ENCODE measurements at places on chromosomes 3 and 15. TPM values are rescaled to one million over a fixed set of nuclear protein-coding genes. Genes with fewer than 3 reads are reported as not detected.
A peak's percentile ranks its signal among the peaks of the same experiment; 100 is the strongest.

- DNase-seq = no peak
These were observed 222.8 kb downstream of the FAM43A start for GRCh38 chr3:194908496-194908895.

Gene LIPC
- total RNA-seq = not detected

- no peak for DNase-seq
These were observed 406.3 kb upstream of the BCHE start for GRCh38 chr3:166243511-166243910.

- DNase-seq = no peak
These were observed 64.0 kb upstream of the CPOX start for GRCh38 chr3:98657457-98657856.

DNA sequence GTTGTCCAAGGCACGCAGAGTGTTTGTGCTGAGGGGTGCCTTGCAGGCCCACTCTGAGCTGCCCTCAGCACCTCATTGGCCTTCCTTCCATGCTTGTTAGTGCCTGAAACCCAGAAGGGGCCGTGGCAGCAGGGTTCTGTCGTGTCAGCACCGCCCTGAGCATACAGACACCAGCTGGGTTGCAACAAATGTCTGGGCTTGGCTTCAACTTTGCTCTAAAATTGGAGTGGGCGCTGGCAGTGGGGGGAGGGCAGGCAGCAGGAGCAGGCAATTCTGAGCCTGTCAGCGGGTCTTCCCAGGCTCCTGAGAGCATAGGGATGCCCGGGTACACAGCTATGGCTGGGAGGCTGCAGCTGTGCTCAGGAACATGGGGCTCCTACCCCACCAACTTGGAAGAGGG, 464.3 kb downstream of the EPHA3 start:
- no peak for DNase-seq

- no peak for DNase-seq
These were observed 47.1 kb downstream of the LMCD1 start for GRCh38 chr3:8548502-8549275.

- no peak for DNase-seq
These were observed 134.2 kb downstream of the TJP1 start for GRCh38 chr15:29687939-29688505.

Gene CFAP92
- not detected for total RNA-seq

DNA sequence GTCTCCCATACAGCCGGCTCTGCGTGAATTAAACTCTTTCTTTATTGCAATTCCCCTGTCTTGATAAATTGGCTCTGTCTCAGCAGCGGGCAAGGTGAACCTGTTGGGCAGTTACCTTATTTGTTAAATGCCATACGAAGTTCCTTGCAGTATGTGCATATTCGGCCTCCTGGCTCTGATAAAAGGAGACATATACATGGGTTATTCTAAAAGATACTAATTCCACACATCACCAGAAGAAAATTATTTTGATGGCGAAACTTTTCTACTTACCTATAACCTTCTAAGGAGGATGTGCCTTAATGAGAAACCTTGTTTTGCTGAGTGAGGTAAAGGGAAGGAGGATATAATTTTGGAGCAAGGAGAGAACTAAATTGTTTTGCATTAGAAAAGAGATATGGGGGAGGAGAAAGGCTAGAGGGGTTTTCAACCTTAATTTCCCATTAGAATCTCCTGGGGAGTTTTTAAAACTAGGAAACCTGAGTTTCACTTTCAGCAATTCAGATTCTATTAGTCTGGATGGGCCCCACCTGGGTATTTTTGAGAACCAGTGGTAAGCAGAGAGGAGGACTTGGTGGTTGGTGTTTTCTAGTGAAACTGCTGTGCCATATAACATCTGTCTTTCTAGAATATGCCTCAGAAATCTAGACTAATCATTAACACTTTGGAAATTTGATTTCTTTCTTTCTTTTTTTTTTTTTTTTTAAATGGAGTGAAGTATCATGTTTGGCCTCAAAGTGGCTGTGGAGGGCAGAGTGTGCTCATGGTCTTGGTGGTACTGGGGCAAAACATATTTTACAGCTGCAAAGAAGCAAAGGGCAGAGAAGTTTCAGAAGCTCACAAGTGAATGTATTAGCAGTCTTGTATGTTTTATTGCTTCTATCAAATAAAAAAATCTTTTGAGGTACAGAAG, 23.0 kb downstream of the NANOGP8 start:
- no peak for DNase-seq

DNA sequence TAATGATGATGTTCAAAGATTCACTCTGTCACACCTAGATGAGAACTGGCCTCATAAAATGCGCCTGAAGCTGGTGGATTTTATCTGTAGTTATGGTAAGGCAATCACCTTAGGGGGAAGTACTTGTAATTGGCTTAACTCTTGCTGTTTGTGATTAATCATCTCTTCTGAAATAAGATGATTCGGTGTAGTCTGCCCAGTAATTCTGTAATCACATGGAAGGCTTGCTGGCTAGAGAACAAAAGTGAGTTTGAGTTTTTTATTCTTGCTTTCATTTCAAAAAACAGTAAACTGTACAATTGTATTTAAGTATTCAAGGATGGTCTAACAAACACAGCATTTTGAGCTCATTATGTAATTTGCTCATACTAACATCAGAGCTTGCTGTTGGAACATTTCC, 72.1 kb downstream of the OTOL1 start:
- DNase-seq = no peak

- no peak for DNase-seq
These were observed 617 bp upstream of the EOGT start for GRCh38 chr3:69014022-69014580.

DNA sequence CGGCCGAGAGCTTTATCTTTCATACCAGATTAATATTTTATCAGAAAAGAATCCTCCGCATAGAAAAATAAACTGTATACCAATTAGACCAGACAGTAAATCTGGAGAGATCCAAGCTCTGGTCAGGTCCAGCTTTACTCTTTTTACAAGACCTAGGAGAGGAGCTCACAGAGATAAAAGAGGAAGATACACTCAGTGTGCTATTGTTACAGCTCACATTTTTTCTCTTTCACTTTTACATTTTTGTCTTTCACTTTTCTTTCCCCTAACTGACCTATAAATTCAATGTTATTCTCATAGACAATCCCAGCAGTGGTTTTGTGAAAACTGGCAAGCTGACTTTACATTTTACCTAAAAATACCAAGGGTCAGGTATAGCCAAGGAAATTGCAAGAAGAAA, 55.8 kb downstream of the GUCA1C start:
- DNase-seq = no peak

DNA sequence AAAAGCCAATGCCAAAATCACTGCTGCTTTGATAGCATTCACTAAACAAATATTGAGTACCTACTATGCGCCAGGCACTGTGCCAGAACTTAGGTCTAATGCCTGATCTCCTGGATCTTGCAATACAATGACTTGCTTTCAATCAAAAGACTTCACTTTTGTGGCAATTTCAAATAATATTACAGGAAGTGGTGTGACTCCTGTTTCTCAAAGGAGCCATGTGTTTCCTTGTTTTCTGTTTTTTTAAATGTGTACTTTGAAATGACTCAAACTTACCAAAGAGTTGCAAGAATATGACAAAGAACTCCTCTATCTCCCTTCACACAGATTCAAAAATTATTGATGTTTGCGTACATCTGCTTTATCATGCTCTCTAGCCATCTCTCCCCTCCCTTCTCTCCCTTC, 18.3 kb downstream of the OSBPL10 start:
- DNase-seq = peak; percentile 20

Gene AGTR1
- total RNA-seq = 3.3 TPM

- peak; percentile 25 for DNase-seq
These were observed 31.6 kb downstream of the ARHGEF26 start for GRCh38 chr3:154152741-154153140.

DNA sequence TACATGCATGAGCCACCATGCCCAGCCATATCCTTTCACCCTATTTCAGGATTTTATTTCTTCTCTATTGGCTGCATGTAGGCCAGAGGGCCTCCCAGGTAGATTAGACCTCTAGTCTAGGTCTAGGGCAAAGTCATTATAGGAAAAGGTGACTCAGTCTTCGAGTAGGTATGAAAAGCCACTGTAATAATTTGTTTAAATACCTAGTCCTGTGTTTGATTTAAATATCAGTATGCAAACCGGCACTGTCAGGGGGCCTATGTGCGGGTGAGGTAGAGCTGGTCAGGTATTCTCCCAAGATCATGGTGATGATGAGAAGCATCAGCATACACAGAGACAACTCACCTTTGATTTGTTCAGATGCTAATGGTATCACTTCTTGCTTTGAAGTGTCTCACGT, 101.4 kb upstream of the UMPS start:
- DNase-seq = no peak

Gene RASL12
- under 0.01 TPM for total RNA-seq

Gene SAMMSON
- total RNA-seq = not detected

DNA sequence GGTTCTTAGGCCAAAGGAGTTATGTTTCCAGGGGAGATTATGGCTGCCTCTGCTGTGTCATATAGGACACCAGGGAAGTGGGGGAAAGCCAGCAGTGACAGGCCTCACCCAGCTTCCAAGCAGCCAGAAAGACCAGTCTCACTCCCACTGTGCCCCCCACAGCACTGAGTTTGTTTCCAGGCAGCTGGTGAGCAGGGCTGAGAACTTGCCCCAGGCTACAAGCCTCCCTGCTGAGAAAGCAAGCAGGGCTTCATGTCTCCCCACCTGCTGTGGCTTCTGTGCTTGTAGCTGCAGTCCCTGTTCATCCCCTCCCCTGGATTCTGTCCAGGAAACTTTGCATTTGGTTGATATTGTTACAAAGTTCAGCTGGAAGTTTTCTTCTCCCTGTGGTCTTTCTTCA, 376.3 kb downstream of the PDCD6IP start:
- DNase-seq = no peak

- DNase-seq = peak; percentile 74
These were observed 23.1 kb upstream of the MCCC1 start for GRCh38 chr3:183122257-183122932.

DNA sequence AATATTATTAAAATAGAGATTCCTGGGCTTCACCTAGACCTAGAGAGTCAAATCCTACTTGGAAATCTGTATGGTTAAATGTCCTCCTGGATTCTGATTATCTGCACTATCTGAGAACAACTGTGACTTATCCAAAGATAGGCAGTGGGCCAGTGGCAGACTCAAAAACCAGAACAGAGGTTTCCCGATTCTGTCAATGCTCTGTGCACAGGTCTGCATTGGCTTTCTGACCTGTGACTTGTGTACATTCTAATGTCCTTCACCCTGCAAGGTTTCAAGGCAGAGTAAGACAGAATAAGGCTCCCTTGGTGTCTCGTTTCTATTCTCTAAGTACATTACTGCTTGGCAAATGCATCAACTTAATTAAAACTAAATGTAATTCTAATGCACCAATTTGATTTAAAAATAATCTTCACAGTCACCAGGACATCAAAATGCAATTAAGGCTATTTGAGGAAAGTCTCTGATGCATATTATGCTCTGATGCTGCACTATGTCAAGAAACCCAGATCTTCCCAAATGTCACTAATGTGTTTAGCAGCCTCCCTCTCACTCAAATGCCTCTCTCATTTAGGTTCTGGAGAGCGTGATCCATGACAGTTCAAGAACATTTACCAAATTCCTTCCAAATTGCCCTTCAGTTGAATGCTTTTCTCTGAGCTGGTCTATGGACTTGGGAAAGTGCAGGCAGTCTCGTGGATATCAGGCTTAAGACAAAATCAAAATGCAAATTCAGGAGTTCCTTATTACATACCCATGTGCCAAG, 140.1 kb downstream of the STAC start:
- no peak for DNase-seq

DNA sequence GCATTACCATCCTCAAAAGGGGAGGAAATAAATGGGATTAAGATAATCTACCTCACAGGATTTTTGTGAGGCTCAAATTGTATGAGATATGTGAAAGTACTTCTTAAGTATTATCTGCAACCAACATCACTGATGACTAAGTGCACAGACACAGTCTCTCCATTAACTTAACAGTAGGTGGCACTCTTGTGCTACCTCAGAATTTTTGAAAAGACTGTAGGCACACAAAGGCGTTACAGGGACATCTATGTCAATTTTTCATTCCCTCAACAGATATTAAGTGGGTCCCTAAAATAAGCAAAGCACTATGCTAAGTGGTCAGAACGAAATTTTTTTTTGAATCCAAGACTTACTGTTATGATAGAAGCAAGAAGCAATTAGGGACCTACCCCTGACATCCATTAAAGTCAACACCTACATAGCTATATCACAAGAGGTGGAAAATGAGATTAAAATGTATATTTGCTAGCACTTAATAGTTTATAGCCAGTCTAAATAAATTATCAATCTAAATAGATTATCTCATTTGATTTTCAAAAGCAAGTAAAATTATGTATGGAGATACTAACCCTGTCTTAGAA, 52.9 kb downstream of the RYK start:
- DNase-seq = peak; percentile 83

DNA sequence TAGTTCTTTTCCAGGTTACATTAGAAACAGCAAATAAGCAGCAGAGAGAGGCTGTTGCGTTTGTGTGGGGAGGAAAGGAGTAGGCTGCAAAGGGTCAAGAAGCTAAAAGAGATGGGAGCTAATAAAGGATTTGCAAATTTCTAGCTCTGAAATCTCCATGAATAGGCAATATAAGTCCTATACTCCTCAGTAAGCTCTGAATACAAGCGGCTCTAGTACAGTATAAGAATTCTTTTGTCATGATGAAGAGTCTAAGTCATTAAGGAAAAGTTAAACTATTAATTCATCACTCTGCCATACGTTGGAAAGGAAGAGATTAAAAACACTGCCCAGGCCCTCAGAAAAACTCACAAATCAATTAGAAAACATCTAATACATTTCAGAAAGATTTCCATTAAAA, 59.3 kb downstream of the CEP152 start:
- DNase-seq = peak; percentile 38

- DNase-seq = no peak
These were observed 7.7 kb downstream of the SELENOT start for GRCh38 chr3:150610785-150611184.

Gene TMEM44
- total RNA-seq = 9.7 TPM

- DNase-seq = no peak
These were observed 38.2 kb downstream of the SNX4 start for GRCh38 chr3:125481786-125482185.

DNA sequence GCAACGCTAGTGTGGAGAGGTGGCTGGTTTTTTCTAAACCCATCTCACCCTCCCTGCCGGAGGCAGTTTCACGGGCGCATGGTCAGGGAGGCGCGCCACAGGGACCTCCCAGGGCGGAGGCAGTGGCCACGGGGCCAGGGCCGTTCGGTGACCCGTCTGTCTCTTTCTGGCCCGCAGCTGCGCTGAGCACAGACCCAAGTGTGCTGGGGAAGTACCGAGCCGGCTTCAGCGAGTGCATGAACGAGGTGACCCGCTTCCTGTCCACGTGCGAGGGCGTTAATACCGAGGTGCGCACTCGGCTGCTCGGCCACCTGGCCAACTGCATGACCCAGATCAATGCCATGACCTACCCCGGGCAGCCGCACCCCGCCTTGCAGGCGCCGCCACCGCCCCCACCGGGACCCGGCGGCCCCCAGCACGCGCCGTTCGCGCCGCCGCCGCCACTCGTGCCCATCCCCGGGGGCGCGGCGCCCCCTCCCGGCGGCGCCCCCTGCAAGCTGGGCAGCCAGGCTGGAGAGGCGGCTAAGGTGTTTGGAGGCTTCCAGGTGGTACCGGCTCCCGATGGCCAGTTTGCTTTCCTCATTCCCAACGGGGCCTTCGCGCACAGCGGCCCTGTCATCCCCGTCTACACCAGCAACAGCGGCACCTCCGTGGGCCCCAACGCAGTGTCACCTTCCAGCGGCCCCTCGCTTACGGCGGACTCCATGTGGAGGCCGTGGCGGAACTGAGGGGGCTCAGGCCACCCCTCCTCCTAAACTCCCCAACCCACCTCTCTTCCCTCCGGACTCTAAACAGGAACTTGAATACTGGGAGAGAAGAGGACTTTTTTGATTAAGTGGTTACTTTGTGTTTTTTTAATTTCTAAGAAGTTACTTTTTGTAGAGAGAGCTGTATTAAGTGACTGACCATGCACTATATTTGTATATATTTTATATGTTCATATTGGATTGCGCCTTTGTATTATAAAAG, 1.8 kb downstream of the HES1 start:
- peak; percentile 68 for DNase-seq
